ENCODE measurements at places on chromosomes 1 and 21.

- no peak for DNase-seq
Observed at GRCh38 chr1:216843409-216843808, 120.2 kb upstream of the ESRRG start.

GRCh38 chr21:31889460-31889859 is 16.6 kb downstream of the HUNK start:
- no peak for DNase-seq

GRCh38 chr1:57966751-57967406 is 543.0 kb upstream of the DAB1 start:
- DNase-seq = no peak

- DNase-seq = no peak
Observed at GRCh38 chr1:39800471-39800835, 11.8 kb upstream of the BMP8B start.

DNA sequence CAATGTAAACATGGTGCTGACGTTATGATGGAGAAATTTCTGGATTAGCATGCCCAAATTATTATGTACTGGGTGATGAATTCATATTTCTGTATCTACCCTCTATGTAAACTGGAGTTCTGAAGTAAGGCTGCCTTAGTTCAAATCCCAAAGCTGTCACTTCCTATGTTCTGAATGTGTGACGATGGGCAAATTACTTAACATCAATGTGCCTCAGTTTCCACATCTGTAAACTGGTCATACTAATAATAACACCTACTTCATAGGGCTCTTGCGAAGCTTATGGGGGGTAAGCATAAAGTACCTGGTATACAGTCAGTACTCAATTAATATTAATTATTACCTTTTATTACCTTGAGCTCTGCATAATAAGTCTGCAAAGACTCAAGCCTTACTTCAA is 45.6 kb downstream of the SLC30A10 start:
- DNase-seq = no peak

DNA sequence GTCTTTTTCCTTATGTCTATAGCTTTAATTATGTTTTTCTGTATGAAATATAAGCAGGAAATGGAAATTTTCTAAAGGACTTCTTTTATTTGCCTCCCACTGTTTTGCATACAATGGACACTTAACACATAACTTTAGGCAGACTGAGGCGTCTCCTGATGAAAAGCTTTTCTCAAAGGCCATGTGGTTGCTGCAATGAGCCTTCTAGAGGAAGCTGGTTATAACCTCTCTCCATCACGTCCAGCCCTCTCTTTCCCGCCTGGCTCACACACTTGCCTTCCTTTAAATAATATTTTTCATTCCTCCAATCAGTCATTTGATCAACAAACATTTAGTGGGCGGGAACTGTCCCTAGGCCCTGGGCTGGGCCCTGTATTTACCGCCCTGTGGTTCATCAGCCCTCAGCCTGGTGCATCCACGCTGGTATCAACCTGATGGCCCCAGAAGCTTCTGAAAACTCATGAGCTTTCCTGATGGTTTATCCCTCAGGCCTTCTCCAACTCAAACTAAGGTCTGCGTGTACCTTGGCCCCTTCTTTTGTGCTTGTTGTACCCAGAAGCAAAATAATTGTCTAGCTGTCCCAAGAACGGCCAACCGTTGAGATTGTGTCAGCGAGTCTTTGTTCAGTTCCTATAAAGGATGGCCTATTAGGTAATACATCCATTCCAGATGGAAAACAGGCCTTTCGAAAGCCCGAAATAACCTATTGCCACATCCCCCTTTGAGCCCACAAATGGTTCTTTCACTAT is 75.3 kb upstream of the LYST start:
- no peak for DNase-seq

GRCh38 chr1:114154146-114154962 is 685 bp upstream of the SYT6 start:
- DNase-seq = no peak

GRCh38 chr1:62508187-62508758 is 71.4 kb downstream of the USP1 start:
- no peak for DNase-seq

DNA sequence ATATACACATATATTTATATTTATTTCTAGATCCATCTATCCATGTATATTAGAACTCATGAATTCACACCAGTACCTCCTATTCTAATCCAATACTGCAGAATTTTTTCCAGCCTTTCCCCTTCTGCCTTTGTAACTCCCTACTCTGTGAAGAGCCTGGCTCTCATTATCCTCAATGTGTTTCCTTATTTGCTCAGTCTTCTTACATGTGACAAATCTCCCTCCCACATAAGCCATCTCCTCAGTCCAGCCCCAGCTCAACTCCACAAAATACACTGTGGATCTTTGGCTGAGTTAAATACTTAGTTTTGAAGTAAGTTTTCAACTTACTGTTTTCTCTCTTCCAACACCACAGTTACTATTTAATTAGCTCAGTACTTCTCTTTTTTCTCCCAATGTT is 45.7 kb downstream of the ATP5PO start:
- no peak for DNase-seq

GRCh38 chr1:55018395-55018794 is 19.7 kb downstream of the BSND start:
- DNase-seq = no peak

DNA sequence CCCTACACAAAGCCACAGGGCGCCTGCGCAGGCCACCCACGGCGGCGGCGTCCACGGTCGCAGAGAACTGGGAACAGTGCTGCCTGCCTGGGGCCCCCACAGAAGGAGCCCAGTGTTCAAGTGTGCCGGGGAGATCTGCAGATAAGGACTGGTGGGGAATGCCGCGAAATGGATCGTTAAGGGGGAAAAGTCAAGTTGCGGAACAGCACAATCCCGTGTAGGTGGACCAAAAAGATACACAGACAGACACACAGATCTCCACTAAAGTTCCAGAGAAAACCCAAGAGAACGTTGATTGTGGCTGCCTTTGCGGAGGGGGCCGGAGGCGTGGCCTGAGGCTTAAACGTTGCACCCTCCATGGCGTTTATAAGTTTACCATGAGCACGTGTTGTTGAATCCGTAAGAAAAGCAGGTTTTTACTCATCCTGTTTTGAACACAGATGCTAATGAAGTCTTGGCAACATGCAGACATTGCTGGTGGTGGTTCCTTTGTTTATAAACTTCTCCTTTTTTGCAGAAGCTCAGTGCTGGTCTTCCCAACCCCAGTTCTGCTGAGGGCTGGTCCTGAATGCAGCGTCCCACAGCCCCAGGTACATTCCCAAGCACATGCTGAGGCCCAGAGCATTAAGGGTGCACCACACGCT is 4.1 kb downstream of the SPATC1L start:
- DNase-seq = no peak

DNA sequence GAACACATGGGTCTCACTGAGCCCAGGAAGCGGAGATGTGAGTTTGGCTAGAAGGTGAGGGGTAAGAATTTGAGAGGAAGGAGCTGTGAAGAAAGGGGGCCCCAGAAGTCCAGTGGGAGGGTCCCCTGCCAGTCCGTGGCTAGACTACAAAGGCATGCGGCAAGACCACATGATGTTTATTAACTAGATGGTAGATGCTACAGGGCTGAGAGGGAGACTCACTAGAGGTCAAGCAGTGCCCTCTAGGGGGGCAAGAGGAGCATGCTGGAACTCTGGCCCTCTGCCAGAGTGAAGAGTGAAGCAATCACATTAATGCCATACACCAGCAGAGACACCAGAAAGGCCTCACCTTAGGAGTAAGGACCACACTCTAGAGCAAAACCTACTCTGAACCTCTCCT is 12.2 kb downstream of the KIAA0319L start:
- DNase-seq = no peak

DNA sequence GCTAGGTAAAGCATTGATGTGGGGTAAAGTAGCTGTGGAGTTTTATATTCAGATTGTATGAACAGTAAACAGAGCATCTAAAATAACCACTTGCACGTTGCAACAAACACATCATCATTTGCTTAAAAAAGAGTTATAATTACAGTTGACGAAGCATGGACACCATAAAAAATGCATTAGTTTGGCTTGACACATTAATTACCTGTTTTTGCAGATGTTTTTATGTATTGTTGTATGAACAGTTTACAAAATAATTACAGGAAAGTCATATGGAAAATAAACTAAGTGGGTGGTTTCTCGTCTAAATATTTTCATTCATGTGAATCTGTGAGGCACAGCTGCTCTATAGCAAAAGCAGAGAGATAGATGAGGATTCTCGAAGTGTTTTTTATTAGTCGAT is 108.3 kb downstream of the RPS6KC1 start:
- no peak for DNase-seq

- DNase-seq = no peak
Observed at GRCh38 chr1:160713161-160713560, 1.5 kb upstream of the CD48 start.

DNA sequence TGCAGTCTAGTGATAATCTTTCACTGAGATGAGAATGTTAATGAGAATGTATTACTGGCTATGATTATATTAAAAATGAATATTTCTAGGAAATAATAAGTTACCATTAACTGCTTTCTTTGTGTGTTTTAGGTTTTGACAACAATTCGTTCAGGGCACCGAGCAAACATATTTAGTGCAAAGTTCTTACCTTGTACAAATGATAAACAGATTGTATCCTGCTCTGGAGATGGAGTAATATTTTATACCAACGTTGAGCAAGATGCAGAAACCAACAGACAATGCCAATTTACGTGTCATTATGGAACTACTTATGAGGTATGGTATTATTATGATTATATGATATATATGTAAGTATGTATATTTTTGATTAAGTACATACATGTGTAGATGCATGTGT is 37.8 kb upstream of the MPC2 start:
- DNase-seq = no peak

GRCh38 chr1:6419397-6419803 is 319 bp downstream of the HES2 start:
- no peak for DNase-seq
